ENCODE measurements at places on chromosomes 11 and 22. TPM values are rescaled to one million over a fixed set of nuclear protein-coding genes. Genes with fewer than 3 reads are reported as not detected.
A peak's percentile ranks its signal among the peaks of the same experiment; 100 is the strongest.

Gene SSH3
- 12.1 TPM for total RNA-seq

Gene TMEM45B
- not detected for total RNA-seq

DNA sequence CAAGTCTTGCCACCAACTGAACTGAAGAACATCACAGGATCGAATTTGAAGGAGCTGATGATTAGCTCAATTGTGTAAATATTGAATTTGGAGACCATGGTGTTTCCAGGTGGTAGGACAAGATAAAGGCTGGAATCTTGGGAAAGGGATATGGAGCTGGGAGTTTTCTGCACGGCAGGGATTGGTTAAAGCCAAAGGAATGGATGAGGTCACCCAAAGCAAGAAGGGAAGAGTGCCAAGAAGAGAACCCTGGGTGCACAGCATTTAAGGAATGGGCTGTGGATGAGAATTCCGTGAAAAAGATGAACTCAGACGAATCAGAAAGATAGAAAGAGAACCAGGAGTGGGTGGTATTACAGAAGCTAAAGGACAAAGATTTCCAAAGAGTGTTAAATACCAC, 29.4 kb upstream of the RRAS2 start:
- DNase-seq = no peak

- DNase-seq = no peak
Measured at GRCh38 chr11:4672470-4672869, 25.2 kb downstream of the OR51E2 start.

Gene TREH
- total RNA-seq = not detected

Gene MMP27
- total RNA-seq = not detected

Gene MUC6
- not detected for total RNA-seq

DNA sequence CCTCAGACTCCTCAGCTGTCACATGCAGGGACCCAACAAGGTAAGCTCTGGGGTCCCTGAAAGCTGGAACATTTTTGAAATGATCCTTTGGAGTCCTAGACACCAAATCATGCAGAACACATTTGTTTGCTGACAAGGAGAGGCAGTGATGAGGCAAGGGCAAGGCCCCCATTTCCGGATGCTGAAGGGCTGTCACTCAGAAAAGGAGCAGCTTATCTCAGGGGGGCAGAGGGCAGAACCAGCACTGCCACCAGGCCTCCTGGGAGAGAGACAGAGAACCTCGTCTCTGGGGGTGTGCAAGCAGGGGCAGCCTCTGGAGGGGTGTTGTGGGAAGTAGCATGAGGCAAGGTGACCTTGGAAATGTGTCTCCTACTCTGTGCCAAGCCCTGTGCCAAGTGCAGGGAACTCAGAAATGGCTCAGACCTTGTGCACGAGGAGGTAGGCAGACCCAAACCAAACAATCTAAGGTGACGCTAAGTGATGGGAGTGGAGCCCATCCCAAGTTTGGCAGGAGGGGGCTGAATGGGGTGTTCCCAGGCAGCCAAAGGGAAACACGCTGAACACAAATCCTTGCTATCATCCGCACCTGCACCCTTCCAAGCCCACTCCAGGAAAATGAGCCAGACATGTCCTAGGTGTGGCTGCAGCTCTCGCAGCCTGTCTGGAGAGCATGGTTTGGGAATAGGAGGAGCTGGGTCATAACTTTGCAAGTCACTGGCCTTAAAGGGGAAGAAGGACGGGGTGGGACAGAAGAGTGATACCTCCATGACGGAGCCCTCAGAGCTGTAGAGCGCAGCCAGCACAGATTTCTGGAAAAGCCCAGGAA, 94.2 kb downstream of the PDE2A start:
- DNase-seq = peak; percentile 13

Gene OR56A1
- total RNA-seq = not detected

Gene ADAMTS8
- total RNA-seq = 0.48 TPM

DNA sequence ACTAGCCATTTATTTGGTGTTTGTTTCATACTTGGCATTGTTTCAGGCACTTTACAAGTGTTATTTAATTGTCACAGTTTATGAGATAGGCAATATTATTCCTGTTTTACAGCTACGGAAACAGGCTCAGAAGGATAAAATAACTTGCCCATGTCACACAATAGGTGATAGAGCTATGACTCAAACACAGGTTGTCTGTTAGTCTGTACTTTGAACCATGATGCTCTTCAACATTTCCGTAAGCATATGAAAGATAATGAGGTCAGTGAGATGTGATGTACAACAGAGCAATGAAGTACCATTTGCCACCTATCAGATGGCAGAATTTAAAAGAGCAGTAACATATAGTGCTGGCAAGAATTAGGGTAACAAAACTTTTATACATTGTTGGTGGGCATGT, 15.3 kb downstream of the TUG1 start:
- DNase-seq = no peak

- DNase-seq = no peak
Measured at GRCh38 chr11:22491555-22492225, 133.9 kb downstream of the FANCF start.

Gene CCDC116
- 0.24 TPM for total RNA-seq

- no peak for DNase-seq
Measured at GRCh38 chr11:71286701-71287643, 34.6 kb upstream of the SHANK2 start.

DNA sequence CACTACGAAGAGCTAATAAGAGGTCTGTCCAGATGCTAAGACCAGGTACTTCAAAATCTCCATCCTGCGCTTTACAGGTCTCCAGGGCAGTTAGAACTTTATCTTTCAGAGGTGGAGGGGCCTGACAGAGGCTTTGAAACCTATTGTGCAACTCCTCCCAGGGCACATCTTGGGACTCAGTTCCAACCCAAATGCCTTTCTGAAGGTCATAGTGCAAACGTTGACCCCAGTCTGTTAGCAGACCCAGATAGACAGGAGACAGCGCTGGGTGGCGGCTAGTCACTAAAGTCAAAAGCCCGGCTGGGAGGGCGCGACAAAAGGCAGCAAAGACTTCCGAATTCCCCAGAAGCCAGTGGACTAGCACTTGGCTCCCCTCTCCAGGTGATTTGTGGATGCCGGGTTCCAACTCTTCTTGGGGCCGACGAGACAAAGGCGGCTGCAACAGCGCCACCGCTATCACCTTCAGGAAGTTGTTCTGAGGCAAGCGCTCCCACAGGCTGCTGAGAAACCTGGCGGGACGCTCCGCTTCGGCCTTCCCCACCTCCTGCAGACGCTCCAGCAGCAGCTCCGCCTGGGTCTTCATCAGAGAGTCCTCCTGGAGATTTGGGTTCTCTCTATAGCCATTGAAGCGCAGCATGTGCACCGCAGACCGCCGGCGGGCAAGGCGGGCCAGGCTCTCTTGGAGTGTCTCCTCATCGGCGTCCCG, 728 bp downstream of the FANCF start:
- no peak for DNase-seq

GRCh38 chr22:50621948-50622722, 5.8 kb downstream of the ARSA start:
- DNase-seq = no peak
